ENCODE measurements at places on chromosomes 12 and 14. TPM values are rescaled to one million over a fixed set of nuclear protein-coding genes. Genes with fewer than 3 reads are reported as not detected.

Gene KRT3
- total RNA-seq = not detected

Gene TSPAN31
- 64.0 TPM for total RNA-seq

Gene LRRC43
- 12.9 TPM for total RNA-seq

Gene GALNT9
- 0.20 TPM for total RNA-seq

Gene OVCH1
- total RNA-seq = 0.28 TPM

Gene OTOGL
- total RNA-seq = 0.05 TPM

Gene CAPS2
- 19.3 TPM for total RNA-seq

DNA sequence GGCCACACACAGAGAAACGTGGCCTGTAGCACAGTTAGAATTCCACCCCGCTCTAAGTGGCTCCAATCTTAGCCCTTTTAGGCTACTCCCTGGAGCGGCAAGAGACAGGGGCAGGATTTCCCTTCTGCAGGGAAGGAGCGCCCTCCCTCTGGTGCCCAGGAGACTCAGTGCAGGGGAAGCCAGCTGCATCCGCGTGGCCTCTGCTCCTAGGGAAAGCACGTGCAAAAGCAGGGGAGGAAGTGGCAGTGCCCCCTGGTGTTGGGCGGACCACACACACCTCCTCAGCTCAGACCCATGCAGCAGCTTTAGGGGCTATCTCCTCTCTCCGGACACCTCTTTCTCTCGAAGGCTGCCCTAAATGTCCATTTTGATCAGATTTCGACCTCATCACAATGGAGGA, 50.0 kb downstream of the SPRING1 start:
- no peak overlapping the region for H3K4me3 ChIP-seq
- H3K27me3 ChIP-seq = no peaks in the 10 kb centered on the region
- no peaks in the 10 kb centered on the region for H3K4me1 ChIP-seq
- peak; percentile 62 for DNase-seq

GRCh38 chr12:111368291-111368787, 556 bp downstream of the PHETA1 start:
- H3K27me3 ChIP-seq = no peaks in the 10 kb centered on the region
- H3K4me3 ChIP-seq = peak overlapping the region; percentile 81
- peak; percentile 52 for DNase-seq
- peaks cover 9% of the 10 kb centered on the region for H3K4me1 ChIP-seq

DNA sequence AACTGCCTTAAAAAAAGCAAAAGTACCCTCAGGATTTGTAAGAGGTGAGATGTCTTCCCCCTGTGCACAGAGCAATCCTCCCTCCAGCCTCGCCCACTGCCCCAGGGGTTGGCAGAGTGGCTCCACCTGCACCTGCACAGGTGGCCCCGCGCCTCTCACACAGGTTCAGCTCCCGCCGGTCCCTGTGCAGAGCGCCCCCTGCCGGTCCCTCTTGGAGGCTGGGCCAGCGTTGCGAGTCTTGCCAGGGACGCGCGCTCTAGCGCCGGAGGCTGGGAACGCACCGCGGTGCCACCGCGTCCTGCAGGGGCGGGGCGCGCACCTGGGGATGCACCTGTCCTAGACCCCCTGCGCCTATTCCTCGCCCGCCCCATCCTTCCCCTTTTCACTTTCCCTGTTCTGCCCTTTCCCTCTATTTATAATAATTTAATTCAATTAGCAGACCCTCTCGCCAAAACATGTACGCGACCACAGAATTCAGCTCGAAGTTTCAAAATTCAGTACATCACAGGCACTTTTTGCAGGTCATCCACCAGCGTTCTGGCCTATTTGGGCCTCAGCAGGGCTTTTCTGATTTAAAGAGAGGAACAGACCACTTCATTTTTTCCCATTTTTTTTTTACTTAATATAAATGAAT, 618.6 kb downstream of the AACS start:
- no peaks in the 10 kb centered on the region for H3K36me3 ChIP-seq

DNA sequence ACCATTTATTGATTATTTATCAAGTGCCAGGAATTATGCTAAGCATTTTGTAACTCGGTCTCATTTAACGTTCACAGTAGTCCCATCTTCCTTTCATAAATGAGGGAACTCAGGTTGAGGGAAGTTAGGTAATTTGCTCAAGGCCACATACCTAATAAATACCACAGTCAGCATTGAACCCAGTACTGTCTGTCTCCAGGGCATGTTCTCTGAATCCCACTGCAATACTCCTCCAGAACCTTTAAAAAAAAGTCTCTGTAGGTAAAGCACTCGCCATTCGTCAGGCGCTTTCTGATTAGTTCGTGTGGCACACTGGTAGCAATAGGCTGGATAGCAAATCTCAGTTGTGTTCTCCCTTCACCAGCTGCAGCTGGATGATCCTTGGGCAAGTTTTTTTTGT, 14.3 kb downstream of the SLC17A8 start:
- DNase-seq = no peak
- H3K4me1 ChIP-seq = no peaks in the 10 kb centered on the region
- no peaks in the 10 kb centered on the region for H3K27me3 ChIP-seq
- no peaks in the 10 kb centered on the region for H3K36me3 ChIP-seq

DNA sequence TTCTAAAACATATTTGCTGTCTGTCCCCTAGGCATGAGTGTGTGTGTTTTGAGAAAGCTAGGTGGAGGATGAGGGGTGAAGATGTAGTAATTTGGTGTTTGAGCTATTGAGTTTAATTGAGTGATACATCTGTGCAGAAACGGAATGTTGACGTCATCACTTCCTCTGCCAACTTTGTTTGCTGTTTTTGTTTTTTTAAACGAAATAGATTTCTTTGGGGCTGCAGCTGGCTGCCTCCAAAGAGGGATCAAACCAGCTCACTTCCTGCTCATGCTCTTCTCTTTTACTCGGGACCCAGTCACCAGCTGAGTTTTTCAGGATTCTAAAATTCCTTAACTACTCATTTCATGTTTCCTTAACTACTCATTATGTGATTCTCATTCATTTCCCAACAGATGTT, 19.5 kb upstream of the CRACR2A start:
- H3K27ac ChIP-seq = no peak overlapping the region
- no peak for DNase-seq
- no peaks in the 10 kb centered on the region for H3K36me3 ChIP-seq
- H3K4me1 ChIP-seq = no peaks in the 10 kb centered on the region

- H3K4me3 ChIP-seq = no peak overlapping the region
- H3K4me1 ChIP-seq = no peaks in the 10 kb centered on the region
- no peak overlapping the region for H3K27ac ChIP-seq
- H3K36me3 ChIP-seq = no peaks in the 10 kb centered on the region
- no peaks in the 10 kb centered on the region for H3K27me3 ChIP-seq
Measured at GRCh38 chr12:33093534-33093933, 197.0 kb upstream of the PKP2 start.

GRCh38 chr14:101466456-101467180, 94.7 kb upstream of the DIO3 start:
- no peaks in the 10 kb centered on the region for H3K36me3 ChIP-seq
- no peak overlapping the region for H3K27ac ChIP-seq
- no peaks in the 10 kb centered on the region for H3K27me3 ChIP-seq
- DNase-seq = no peak
- H3K4me3 ChIP-seq = no peak overlapping the region
- H3K4me1 ChIP-seq = no peaks in the 10 kb centered on the region
